Activated T-cell treated with anti-CD3 and anti-CD28 coated beads for 1 hour (primary cell): ENCODE measurements at places on chromosomes 5 and 9.

GRCh38 chr5:90941002-90941720 lies 382.6 kb downstream of the ADGRV1 start:
- DNase-seq = no peak

- no peak for DNase-seq
Measured at GRCh38 chr9:129698254-129698757, 32.9 kb downstream of the PRRX2 start.

GRCh38 chr9:134631881-134632280 lies 9.7 kb upstream of the COL5A1 start:
- no peak for DNase-seq

DNA sequence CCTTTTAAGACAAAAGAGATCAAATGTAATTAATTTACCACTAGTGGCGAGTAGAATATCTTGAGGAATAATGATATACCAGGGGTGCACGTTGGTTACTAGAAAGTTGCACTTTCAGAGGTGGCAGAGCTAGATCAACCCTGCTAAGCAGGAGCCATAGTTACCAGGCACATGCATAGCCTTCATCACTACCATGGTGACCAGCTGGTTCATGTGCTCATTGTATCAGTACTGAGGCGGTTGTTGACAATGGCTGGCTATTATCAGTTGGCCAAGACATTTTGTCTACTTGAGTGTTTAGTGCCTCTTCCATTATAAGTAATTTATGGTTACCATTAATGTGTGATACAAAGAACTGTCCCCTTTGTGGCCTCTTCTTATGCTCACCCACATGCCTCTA lies 201.2 kb downstream of the FGF10 start:
- no peak for DNase-seq

DNA sequence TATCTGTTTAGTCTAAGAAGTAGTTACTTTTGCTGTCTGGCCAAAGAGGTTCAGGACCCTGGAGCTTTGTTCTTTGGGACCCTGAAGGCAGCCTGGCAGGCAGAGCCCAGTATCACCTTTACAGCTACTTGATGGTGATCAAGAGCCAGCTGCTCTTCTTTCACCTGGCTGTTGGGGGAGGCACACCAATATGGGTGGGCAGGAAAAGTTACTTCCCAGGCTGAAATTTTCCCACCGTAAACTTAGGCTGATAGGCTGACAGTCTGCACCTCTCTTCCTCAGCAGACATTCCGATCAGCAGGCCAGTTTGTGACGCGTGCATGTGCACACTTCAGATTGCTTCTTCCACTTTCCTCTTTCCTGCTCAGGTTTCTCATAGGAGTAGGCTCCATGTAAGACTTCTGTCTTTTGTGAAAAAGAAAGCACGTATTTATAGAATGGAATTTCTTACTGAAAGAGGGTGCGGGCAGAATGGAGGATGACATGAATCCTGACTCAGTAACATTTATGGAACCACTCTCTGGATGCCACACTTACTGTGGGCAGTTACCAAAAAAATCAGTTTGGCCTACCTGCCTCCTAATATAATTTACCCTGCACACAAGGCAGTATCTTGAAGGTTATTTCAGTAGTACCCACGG lies 223.9 kb upstream of the DMRT1 start:
- DNase-seq = no peak

- no peak for DNase-seq
Measured at GRCh38 chr5:142023836-142024235, 11.0 kb upstream of the GNPDA1 start.

GRCh38 chr9:87720173-87720572 lies 5.7 kb upstream of the CTSL start:
- DNase-seq = no peak

DNA sequence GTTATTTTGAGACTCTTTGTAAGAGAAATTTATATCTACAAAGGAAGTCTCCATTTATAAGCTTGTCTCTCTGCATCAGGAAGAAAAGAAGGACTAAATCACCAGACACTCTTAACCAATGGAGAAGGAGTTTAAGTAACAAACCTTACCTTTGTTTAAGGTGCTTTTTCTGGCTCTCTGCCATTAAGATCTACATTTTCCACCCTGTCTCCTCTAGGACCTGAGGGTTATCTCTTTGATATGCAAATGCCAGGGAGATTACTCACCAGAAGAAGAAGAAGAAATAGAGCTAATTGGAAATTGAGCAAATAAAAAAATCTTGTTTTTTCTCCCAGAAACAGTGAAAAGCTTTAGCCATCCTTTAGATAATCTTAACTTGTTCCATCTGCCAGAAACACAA lies 60.9 kb downstream of the CDKN2A start:
- DNase-seq = no peak

GRCh38 chr9:110526426-110526825 lies 53.1 kb downstream of the SVEP1 start:
- no peak for DNase-seq

DNA sequence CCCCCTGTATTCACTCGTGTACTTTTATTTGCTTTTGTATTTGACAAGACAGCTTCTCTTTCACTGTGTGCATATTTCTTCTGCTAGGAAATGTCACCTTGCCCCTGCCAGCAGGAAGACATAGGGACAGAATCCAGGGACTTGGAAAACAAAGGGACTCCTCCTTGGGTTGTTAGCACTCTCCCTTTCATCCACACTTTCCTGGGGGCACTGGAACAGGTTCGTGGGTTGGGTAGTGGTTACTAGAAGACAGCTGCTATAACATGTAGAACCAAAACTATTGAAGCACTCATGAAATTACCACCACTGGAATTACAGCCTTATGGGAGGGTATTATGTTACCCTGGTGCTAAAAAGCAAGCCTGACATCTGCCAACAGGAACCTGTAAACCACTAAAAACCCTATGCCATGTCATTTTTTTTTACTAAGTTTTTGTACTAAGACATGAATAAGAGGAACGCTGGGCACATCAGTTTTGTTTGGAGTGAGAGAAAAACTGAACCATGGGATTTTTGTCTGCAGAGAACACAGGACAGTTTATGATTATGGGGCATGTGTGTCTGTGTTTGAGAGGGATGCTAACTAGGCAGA lies 4.7 kb upstream of the CCL28 start:
- DNase-seq = no peak

DNA sequence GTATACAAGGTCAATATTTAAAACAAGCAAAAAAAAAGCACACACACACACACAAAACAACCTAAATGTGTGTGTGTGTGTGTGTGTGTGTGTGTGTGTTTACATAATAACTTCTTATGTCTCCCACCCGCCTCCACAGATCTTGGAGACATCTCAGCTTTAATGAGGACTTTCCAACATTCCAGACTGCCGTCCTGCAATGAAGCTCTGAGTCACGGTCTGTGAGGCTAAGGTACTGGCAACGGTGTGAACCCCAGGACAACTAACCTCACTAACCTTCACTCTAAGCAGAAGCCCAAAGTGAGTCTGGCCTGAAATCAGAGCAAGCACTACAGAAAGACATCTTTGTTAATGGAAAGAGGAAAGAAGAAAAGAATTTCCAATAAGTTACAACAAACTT lies 22.3 kb downstream of the ZNF474 start:
- no peak for DNase-seq

- no peak for DNase-seq
Measured at GRCh38 chr9:117926031-117926658, 221.9 kb downstream of the TLR4 start.

- DNase-seq = peak; percentile 40
Measured at GRCh38 chr9:3467593-3468219, 58.1 kb downstream of the RFX3 start.

- DNase-seq = no peak
Measured at GRCh38 chr5:80364892-80365291, 43.0 kb upstream of the ZFYVE16 start.

DNA sequence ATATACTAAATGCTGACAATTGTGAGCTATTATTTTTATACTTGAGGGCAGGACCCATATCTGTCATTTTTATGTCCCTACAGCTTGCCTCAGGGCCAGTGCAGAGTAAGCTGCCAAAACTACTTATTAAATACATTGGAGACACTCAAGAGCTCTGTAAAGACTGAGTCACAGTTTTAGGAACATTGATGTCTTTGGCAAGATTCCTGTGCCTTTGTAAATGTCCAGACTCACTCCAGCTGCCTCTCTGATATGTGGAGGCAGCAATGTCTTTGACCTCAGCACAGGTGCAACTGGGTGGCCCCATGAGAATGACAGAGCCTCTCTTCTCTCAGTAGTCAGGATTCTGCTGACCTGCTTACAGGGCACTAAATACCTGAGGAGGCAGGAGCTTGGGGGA lies 363.2 kb downstream of the OSTF1 start:
- no peak for DNase-seq

- DNase-seq = no peak
Measured at GRCh38 chr5:87136733-87137132, 130.9 kb upstream of the RASA1 start.

GRCh38 chr5:58708456-58708855 lies 125.6 kb downstream of the RAB3C start:
- DNase-seq = no peak

DNA sequence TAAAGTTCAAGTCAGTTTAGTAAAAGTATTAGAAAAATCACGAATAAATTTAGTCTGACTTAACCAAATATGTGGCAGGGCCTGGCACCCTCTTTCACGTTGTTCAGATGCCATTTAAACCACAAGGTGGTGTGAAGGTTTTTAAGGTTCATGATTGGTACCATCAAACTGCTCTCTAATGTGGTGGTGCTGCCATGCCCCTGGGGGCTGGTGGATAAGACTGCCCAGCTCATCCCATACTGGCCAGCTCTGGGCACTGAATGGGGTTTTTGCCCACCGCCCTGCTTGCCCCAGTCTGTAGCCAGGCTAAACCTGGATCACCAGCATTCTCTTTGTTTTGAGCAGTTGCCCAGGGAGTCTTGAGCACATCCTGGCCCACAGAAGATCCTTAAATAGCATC lies 159.3 kb downstream of the GABBR2 start:
- DNase-seq = no peak

GRCh38 chr5:112757468-112758208 lies 20.0 kb downstream of the APC start:
- DNase-seq = no peak

GRCh38 chr5:20245432-20245974 lies 257.5 kb upstream of the CDH18 start:
- DNase-seq = no peak

GRCh38 chr5:96024683-96025475 lies 63.2 kb upstream of the ELL2 start:
- DNase-seq = no peak

DNA sequence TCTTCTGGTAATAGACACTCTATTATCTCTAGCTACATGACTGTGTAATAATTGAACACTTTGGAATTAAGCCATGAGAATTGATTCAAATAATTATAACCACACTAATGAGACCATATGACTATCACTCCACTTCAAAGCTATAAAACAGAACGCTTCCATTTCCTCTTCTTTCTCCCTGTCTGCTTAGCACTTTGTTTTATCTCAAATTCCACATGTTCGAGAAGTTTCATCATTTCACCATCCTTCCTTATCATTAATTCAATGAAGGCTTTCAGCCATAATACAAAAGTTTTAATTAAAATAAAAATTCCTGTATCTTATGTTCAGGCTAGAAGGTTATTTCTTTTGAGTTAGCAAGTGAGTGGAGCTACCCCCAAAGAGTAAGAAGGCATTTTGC lies 7.4 kb upstream of the DCTN4 start:
- DNase-seq = no peak

DNA sequence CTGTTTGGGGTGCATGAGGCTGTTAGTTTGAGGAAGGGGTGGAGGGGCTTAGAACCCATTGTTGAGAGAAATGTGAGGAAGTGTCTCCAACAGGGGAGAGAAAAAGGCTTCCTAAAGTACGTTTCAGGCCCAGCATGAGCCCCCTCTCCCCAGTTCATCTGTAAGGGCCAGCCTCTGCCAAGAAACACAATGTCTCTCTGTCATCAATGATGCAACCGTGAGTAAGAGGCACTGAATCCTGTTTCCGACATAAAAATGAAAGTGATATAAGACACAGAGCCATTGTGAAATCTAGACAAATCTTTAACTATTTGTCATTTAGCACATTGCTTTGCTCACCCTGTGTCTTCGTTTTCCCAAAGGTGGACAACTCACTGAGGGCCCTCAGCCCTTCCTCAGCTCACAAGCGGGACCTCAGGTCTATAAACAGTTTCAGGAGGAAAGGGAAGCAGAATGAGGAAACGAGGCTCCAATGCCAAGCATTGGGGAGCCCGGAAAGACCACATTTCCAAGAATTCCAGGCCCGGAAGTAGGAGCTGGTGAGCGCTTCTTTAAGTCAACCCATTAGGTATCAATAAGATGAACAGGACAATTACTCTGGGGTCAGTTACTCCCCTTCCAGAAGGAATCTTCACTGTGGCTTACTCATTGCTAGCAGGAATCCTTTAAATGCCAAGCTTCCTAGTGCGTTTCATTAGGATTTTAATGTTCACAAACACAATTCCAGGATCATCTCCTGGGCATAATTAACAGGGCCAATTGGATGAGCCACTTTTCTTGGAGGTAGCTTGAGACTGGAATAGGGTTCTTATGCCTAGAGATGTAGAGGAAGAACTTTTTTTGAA lies 59.0 kb upstream of the KLF4 start:
- DNase-seq = no peak

DNA sequence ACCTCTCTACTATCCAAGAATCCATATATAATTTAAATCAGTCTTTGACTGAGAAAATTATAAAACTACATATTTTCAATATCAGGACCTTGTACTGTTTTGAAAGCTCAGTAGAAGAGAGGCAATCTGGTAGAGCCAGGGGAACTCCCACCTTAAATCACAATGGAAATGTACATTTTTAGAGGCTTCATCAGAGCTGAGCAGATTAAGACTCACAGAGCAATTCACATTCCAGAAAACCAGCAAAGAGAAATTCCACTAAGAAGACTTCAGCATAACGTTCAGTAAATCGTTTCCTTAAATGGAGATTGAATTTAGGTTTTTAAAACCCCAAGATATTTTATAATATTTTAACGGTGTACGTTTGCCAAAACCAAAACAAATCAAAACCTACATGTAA lies 227.8 kb upstream of the TRPM3 start:
- DNase-seq = no peak

GRCh38 chr5:154753792-154754191 lies 1.4 kb upstream of the LARP1 start:
- no peak for DNase-seq

- DNase-seq = no peak
Measured at GRCh38 chr9:13900449-13900848, 413.5 kb downstream of the NFIB start.

- DNase-seq = no peak
Measured at GRCh38 chr5:133034064-133034463, 7.7 kb upstream of the ZCCHC10 start.

DNA sequence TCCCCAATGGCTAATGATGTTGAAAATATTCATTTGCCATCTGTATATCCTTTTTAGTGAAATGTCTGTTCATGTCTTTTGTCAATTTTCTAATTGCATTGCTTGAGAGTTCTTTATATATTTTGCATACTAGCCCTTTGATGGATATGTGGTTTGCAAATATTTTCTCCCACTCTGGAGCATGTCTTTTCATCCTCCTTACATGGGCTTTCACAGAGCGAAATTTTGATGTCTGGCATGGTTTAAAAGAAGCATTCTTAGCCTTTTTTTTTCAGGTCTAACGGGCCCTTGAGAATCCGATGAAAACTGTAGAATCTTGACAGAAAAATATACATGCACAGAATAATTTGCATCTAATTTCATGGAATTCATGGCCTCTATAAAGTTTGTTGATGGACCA lies 44.7 kb downstream of the ARHGEF28 start:
- DNase-seq = no peak
